ENCODE measurements at places on chromosomes 7 and 10. TPM values are rescaled to one million over a fixed set of nuclear protein-coding genes. Genes with fewer than 3 reads are reported as not detected.

- DNase-seq = no peak
- no peak overlapping the region for H3K27ac ChIP-seq
- H3K4me3 ChIP-seq = no peak overlapping the region
- no peaks in the 10 kb centered on the region for H3K36me3 ChIP-seq
These were observed 1017.5 kb downstream of the SORCS1 start for GRCh38 chr10:106147021-106147420.

- no peaks in the 10 kb centered on the region for H3K27me3 ChIP-seq
- H3K36me3 ChIP-seq = peaks cover 29% of the 10 kb centered on the region
- H3K27ac ChIP-seq = no peak overlapping the region
- no peak for DNase-seq
- H3K4me1 ChIP-seq = peaks cover 29% of the 10 kb centered on the region
These were observed 13.5 kb downstream of the ERLIN1 start for GRCh38 chr10:100172349-100172748.

- H3K36me3 ChIP-seq = no peaks in the 10 kb centered on the region
- no peak for DNase-seq
- H3K27me3 ChIP-seq = peaks cover 8% of the 10 kb centered on the region
- H3K4me1 ChIP-seq = peaks cover 8% of the 10 kb centered on the region
- no peak overlapping the region for H3K27ac ChIP-seq
These were observed 116.2 kb downstream of the WDR37 start for GRCh38 chr10:1172256-1172984.

DNA sequence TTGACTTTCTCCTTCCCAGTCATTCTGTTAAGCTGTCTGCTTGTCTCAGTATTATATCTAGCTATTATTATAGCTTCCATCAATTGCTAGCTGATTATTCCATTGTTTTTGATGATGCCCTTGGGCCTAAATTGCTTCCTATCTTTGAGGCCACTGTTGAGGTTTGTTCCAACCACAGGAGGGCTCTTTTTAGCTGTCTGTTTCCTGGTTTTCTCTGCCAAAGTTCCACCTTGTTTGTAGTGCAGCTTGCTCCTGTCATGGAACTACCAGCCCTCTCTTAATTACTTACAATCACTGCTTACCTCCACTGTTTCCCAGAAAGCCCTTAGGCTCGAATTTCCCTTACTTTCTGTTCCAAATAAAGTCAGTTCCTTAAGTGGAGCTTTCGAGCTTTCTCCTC, 118.7 kb upstream of the SEC61G start:
- no peaks in the 10 kb centered on the region for H3K4me1 ChIP-seq
- no peaks in the 10 kb centered on the region for H3K27me3 ChIP-seq
- no peak for DNase-seq

- H3K4me3 ChIP-seq = no peak overlapping the region
- H3K4me1 ChIP-seq = peaks cover 27% of the 10 kb centered on the region
- no peak for DNase-seq
- no peaks in the 10 kb centered on the region for H3K27me3 ChIP-seq
- no peak overlapping the region for H3K27ac ChIP-seq
These were observed 165.9 kb downstream of the AUTS2 start for GRCh38 chr7:69764147-69764546.

- no peak overlapping the region for H3K27ac ChIP-seq
- DNase-seq = no peak
- H3K27me3 ChIP-seq = no peaks in the 10 kb centered on the region
- no peaks in the 10 kb centered on the region for H3K36me3 ChIP-seq
- peaks cover 8% of the 10 kb centered on the region for H3K4me1 ChIP-seq
These were observed 90.0 kb downstream of the MYOF start for GRCh38 chr10:93392121-93392520.

DNA sequence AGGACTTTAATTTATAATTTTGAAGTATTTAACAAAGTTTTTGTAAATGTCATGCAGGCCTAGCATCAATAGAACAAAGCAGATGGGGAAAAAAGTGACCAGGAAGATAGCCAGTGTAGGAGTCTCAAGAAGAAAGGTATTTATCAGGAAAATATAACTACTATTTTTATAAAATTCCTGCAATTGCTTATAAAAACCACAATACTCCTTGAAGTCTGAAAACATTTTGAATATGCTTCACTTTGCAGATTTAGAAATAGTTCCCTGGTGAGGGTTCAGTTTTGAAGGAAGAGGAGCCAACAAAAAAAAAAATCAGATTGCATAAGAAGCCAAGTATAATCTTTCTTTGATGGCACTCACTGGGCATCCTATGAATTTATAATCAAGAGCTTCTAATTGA, 34.1 kb downstream of the MTERF1 start:
- no peak overlapping the region for H3K27ac ChIP-seq
- no peak for DNase-seq
- H3K36me3 ChIP-seq = peaks cover 10% of the 10 kb centered on the region
- H3K27me3 ChIP-seq = peaks cover 2% of the 10 kb centered on the region

- H3K4me3 ChIP-seq = no peak overlapping the region
- peaks cover 3% of the 10 kb centered on the region for H3K27me3 ChIP-seq
- DNase-seq = no peak
These were observed 49.5 kb upstream of the CREB5 start for GRCh38 chr7:28362812-28363211.

DNA sequence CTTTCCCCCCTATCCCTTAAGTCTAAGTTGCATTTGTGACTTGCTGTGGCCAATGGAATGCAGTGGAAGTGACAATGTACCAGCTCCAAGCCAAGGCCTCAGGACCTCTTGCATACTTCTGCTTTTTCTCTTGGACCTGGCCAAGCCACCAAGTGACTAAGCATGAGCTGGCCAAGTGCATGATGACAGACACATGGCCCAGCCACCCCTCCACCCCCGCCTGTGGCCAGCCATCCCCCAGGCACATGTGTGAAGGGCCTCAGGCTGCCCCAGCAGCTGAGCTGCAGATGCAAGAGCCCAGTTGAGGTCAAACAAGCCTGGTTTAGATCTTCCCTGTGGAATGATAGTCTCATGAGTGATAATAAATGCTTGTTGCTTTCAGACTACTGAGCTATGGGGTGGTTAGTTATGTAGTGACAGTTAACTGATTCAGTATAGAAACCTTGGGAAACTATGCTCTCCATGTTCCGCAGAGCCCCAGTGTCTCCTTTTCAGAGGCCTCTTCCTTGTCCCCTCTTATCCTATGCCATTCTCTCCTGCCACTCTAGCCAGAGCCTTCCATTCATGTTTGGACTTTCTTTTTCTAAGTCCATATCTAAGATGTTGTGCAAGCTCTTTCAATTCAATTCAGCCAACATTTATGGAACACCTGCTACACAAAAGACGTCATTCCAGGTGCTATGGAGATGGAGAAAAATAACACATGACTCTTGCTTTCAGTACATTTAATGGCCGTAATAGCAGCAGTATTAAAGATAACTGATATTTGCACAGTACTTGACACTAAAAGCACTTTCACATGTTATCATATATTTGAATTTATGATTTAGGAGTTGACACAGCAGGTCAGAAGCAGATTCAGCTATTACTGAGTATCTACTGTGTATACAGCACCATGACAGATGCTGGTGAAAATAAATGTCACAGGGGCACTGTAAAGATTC, 55.5 kb upstream of the LOXL4 start:
- H3K27me3 ChIP-seq = peaks cover 2% of the 10 kb centered on the region
- H3K27ac ChIP-seq = no peak overlapping the region
- H3K4me1 ChIP-seq = no peaks in the 10 kb centered on the region

DNA sequence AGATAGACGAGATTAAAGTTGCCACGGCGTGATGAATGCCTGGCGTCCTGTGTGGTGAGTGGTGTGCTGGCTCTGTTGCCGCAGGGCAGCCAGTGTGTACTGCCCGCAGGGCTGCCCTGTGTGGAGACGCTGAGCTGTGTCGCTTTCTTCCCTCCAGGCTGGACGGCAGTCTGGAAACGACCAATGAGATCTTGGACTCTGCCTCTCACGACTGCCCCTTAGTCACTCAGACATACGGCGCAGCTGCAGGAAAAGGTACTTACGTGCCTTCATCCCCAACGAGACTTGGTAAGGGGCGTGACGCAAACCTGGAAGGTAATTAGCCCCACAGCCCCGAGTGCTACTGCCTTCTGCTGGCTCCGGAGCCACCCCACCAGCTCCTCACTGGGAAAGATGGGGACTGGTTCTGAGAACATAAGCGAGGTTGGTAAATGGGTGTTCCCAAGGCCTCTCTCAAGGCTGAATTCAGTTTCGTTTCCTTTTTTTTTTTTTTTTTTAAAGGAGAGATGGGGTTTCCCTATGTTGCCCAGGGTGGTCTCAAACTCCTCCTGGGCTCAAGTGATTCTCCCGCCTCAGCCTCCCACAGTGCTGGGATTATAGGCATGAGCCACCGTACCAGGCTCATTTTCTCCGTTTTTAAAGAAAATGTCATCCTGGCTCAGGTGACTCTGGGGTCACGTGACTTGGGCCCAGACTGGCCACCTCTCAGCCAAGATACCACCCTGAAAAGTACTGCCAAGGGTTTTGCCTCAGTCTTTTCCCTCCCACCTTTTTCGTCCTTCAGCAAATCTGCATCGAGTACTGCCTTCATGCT, 39.6 kb downstream of the WIPI2 start:
- H3K27ac ChIP-seq = no peak overlapping the region
- H3K4me3 ChIP-seq = no peak overlapping the region
- no peak for DNase-seq

DNA sequence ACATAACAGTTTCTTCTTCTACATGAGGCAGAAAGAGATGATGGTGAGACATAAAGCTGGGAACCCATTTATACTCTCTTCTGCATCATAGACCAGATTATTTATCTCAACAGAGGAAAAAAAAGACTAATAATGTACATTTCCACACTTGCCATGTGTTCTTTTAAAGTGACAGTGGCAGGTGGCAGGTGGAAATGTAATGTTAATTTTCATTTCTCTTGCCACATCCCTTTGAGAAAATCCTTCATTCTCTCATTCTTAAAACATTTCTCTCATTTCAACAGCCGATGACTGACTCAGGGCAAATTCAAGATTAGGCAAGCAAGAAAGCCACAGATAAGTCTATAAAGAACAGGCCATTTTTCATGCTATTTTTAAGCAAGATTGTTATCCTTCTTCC, 635.6 kb upstream of the SORCS1 start:
- no peak overlapping the region for H3K27ac ChIP-seq
- DNase-seq = no peak
- H3K4me3 ChIP-seq = no peak overlapping the region
- no peaks in the 10 kb centered on the region for H3K36me3 ChIP-seq
- no peaks in the 10 kb centered on the region for H3K4me1 ChIP-seq
- H3K27me3 ChIP-seq = no peaks in the 10 kb centered on the region

- H3K27me3 ChIP-seq = peaks cover 8% of the 10 kb centered on the region
- no peaks in the 10 kb centered on the region for H3K36me3 ChIP-seq
- no peak for DNase-seq
- peaks cover 24% of the 10 kb centered on the region for H3K4me1 ChIP-seq
- no peak overlapping the region for H3K27ac ChIP-seq
- H3K4me3 ChIP-seq = no peak overlapping the region
These were observed 101.0 kb upstream of the IKZF1 start for GRCh38 chr7:50203521-50203920.

The PIK3AP1 gene
- polyA plus RNA-seq = 98.3 TPM

The ITPRID1 gene
- polyA plus RNA-seq = not detected

The PDE1C gene
- polyA plus RNA-seq = not detected

The TASOR2 gene
- 20.1 TPM for polyA plus RNA-seq

The ANXA8 gene
- 0.23 TPM for polyA plus RNA-seq

The CRHR2 gene
- polyA plus RNA-seq = not detected

The FGL2 gene
- polyA plus RNA-seq = 37.9 TPM

The BAIAP2L1 gene
- polyA plus RNA-seq = 0.29 TPM

All from immature natural killer cell (primary cell).